Activated naive CD4-positive, alpha-beta T cell (primary cell): ENCODE measurements at places on chromosomes 5 and 9.

GRCh38 chr5:111769541-111769940 lies 12.5 kb upstream of the NREP start:
- no peak for DNase-seq

GRCh38 chr9:995192-995591 lies 18.7 kb downstream of the DMRT3 start:
- no peak for DNase-seq

DNA sequence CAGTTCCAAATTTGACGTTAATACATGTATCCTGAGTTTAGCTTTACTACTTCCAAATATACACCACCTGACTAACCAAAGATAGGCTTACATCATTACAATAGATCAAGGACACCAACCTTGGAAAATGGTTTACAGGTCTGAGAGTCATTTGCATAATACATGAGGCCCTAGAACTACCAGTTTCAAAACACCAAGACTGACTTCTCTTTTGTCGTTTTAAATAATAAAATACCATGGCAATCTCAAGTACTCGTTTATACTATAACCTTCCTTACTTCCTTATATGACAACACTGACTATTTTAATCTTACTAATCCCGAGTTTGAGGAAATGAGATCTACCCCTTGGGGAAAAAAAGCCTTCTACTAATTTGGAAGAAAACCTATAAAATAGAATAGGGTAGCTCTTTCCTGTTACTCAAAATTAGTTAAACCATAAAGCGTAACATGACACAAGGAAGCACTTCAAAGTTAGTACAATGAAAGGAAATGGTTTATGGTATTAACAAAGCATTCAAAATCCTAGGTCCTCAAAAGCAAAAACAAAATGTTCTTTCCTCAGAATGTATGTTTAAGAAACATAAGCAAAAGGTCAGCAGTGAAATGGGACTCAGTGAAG lies 42.1 kb downstream of the UBQLN1 start:
- no peak for DNase-seq

GRCh38 chr5:176778921-176779465 lies 31.4 kb upstream of the UNC5A start:
- DNase-seq, result no peak

DNA sequence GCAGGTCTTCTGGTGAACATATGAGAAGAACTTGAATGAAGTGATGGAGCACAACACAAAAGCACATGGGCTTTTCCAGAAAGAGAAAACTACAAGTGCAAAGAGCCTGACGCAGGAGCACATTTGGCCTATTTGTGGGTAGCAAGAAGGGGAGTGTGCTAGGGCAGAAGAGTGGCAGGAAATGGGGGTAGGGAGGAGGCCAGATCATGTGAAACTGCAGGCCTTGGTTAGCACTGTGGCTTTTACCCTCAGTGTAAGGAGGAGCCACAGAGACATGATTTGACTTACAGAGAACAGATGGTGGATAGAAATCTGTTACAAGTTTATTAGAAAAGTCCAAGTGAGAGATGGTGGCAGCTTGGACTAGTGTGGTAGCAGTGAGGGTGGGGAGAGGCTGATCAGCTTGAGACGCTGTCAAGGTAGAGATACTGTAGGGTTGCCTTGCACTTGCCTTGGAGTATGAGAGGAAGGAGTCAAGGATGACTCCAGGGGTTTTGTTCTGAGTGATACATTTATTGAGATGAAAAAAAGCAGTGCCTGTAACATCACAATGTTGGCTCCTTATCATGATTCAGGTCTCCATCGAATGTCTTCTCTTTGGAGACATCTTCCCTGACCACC lies 126.7 kb downstream of the PPP2R2B start:
- peak; percentile 2 for DNase-seq

GRCh38 chr5:117205894-117206293 lies 631.3 kb upstream of the SEMA6A start:
- DNase-seq, result no peak

GRCh38 chr5:14956423-14957046 lies 85.0 kb upstream of the ANKH start:
- no peak for DNase-seq

DNA sequence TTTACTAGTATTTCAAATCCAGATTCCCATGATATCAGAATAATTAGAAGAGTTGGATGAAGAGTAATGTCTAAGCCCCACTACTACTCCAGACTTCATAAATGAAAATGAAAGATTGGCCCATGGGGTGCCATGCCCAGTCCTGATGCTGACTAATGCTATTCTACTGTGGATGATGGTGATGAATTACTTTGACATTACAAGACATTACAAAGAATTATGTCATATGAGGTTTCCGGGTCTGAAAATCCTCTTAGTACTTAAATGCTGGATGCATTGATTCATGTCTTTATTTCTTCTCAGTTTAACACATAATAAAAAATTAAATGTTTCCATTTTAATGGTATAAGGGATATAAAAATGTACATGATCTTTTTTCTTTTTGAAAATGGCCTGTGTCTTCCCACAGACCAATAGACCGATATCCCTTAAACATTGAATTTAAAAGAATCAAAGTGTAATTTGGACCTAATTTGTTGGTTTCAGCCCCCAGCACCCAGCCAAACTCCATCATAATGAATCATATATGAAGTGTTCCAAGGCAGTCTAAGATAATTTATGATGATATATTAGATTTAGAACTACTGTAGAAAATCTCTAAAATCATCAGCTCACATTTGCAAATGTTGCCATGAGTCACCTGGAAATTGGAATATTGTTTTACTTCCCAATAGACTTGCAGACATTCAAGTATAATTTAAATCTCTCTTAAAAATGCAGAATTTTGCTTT lies 223.6 kb upstream of the SGCD start:
- no peak for DNase-seq

DNA sequence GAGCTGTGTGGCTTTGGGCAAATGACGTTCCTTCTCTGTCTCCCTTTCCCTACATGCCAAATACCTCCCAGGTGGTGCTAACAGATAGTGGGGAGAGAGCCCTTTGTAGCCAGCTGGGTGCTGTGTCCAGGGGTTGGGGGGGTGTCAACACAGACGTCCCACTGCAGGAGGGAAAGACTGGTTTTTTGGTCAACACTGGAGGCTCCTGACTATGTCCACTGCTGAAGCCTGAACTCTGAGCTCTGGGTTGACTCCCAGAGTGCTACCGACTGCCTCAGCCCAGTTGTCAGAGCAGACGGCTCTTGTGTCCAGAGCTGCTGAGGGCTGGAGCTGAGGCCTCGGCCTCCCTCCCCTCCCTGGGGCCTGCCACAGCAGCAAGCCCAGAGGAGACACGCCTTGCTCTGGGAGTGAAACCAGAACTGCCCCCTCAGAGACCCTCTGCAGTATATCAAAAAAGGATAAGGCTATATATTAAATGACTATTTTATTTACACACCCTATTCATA lies 14.8 kb upstream of the SLC25A51 start:
- DNase-seq, result no peak

DNA sequence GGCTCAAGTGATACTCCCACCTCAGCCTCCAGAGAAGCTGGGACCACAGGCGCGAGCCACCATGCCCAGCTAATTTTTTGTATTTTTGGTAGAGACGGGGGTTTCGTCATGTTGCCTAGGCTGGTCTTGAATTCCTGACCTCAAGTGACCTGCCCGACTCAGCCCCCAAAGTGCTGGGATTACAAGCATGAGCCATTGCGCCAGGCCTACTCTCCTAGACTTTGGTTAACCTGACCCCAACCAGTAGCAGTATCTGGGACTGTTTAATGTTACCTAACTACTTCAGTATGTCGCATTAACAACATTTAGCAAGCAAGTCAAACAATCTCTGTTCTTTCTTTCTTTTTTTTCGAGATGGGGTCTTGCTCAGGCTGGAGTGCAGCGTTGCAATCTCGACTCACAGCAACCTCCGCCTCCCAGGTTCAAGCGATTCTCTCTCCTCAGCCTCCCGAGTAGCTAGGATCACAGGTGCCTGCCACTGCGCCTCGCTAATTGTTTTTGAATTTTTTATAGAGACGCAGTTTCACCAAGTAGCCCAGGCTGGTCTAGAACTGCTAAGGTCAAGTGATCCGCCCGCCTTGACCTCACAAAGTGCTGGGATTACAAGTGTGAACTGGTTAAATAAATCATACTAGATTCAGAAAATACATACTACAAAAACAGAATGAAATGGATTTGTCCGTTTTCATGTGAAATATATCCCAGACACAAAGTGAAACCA lies 2.0 kb downstream of the AK3 start:
- DNase-seq, result no peak

GRCh38 chr5:96808541-96808828 lies 740 bp upstream of the ERAP1 start:
- no peak for DNase-seq

- no peak for DNase-seq
These were observed 34.5 kb downstream of the DDX46 start for GRCh38 chr5:134793111-134793510.

- no peak for DNase-seq
These were observed 172.5 kb upstream of the OTULINL start for GRCh38 chr5:14408969-14409586.

GRCh38 chr5:155282503-155283107 lies 269.1 kb downstream of the KIF4B start:
- no peak for DNase-seq

- DNase-seq, result no peak
These were observed 201.6 kb downstream of the DCP2 start for GRCh38 chr5:113178073-113178779.

GRCh38 chr9:127890053-127890452 lies 9.3 kb downstream of the ST6GALNAC6 start:
- no peak for DNase-seq

- no peak for DNase-seq
These were observed 47.2 kb downstream of the GPBP1 start for GRCh38 chr5:57221049-57221568.

DNA sequence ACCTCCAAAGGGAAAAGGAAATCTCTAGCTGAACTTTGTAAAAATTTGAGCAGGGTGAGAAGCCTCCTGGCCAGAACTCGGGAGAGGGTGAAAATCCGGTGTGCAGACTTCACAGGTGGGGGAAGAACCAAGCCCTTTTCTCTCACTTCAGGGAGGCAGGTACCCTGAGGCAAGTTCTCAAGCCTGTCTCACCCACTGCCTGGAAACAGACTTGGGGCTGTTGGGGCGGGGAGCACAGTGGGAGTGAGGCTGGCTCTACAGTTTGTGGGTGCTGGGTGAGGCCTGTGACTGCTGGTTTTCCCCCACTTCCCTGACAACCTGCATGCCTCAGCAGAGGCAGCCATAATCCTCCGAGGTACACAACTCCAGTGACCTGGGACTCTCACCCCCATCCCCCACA lies 187.1 kb downstream of the KIF4B start:
- no peak for DNase-seq

DNA sequence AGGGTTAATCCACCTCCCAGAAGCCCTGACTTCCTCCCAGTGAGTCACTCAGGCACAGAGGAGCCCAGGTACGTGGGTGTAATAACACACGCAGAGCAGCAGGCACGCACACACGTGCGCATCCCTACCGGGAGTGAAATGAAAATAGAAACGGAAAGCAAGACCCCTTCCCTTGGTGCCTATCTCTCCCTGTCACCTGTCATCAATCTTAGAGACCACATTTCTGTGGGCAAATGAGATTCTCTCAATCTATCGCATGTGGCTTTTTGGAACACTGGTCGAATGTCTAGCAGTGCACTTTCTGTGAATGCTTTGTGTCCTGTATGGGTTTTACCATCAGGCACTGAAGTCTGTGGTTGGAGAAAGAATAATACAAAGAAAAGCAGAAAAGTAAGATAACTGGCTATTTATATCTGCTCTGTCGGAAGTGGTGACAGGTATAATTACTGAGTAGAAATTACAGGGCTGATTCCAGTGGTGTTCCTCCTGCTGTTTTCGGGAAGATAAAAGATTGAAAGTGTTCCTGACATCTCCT lies 137.7 kb upstream of the GRIA1 start:
- DNase-seq, result no peak

DNA sequence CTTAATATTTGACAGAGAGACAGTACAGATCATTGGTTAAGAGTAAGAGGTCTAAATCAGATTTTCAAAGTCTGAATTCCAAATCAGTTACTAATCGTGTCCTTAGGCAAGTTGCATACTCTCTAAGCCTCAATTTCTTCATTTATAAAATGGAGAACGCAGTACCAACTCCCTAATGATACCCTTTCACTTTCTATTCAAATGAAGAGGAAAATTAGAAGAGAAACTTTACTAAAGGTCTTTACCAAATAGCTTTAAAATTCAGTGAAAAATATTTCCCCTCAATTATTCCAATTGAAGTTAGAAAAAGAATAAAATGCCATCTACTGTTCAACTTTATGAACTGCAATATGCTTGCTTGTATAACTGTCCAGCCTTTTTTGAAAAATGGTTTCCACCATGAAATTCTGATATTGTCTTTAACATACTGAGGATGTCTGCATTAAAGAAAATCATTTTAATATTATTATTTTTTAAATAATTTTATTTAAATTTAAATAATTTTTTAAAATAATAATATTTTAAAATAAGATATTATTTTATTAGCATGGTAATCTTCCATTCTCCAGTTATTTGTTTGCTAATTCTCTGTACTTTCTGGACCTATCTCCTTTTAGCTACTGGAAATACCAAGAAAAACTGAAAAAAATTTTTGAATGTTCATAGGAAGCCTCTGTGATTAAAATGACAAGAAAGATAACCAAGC lies 36.0 kb downstream of the POC5 start:
- no peak for DNase-seq

DNA sequence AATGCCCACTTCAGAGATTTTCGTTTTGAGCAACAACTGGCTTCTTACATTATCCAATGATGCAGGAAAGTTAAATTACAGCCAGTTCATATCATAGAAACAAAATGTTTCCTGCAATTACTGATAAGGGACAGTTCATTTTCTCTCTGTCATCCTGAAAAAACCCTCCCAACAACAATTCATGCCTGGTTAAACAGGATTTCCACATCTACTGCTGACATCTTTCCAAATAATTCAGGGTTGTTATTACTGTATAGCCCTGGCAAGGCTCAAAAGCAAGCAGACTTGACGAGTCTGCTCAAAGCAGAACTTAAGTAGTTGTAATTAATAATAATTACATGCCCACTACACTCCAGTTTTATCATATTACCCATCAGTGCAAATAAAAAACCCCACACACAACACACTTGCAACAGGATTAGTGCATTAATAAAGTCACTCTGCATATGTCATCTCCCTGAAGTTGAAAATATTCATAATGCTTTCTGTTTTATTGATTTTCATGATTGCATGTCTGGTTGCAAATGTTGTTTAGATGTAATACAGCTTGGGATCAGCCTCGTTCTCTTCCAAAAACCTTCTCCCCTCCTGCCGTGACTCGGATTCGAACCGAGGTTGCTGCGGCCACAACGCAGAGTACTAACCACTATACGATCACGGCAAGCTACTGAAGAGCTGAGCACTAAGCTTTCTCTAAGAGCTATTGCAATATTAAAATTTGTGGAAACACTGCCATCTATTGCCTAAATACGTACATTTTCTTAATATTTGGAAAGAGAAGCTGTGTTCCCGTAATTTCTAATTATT lies 119.6 kb upstream of the NFIB start:
- DNase-seq, result no peak

DNA sequence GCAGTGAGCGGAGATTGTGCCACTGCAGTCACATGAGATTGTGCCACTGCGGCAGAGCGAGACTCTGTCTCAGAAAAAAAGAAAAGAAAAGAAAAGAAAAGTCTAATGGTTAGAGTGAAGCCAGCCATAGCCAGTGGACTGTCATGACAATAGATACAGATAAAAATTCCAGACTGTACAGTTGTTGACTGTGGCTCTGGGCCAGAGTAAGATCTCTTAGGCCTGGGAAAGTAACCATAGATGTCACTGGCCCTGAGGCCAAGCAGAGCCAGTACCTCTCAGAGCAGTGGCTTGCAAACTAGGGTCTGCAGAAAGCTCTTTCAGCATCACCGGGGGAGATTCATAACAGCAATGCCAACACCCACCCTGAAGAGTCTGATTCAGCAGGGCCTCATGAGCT lies 44.1 kb upstream of the SUB1 start:
- DNase-seq, result no peak

GRCh38 chr5:32531885-32532520 lies 53.4 kb upstream of the SUB1 start:
- peak; percentile 17 for DNase-seq
